Hematopoietic multipotent progenitor cell (in vitro differentiated cells): ENCODE measurements at places on chromosomes 13 and 19. TPM values are rescaled to one million over a fixed set of nuclear protein-coding genes. Genes with fewer than 3 reads are reported as not detected.

DNA sequence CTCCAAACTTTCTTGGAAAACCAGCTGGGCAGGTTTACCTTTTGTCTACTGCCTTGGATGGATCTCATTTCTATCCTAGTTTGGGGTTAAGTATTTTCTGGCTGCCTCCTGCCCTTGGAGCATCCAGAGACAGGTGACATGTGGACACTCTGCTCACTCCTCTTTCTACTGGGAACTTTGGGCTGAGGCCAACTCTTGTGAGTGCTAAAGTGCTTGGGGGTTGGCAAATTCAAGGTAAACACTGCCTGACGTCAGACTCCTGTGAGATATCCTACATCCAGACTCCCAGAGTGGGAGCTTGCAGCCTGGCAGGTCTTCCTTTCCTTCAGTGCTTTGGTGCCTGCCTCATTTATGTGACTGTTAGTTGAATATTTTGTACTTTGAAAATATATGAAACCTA is 388.1 kb downstream of the KCNRG start:
- DNase-seq, result no peak

- DNase-seq, result no peak
These were observed 15.1 kb downstream of the CC2D1A start for GRCh38 chr19:13920940-13921747.

DNA sequence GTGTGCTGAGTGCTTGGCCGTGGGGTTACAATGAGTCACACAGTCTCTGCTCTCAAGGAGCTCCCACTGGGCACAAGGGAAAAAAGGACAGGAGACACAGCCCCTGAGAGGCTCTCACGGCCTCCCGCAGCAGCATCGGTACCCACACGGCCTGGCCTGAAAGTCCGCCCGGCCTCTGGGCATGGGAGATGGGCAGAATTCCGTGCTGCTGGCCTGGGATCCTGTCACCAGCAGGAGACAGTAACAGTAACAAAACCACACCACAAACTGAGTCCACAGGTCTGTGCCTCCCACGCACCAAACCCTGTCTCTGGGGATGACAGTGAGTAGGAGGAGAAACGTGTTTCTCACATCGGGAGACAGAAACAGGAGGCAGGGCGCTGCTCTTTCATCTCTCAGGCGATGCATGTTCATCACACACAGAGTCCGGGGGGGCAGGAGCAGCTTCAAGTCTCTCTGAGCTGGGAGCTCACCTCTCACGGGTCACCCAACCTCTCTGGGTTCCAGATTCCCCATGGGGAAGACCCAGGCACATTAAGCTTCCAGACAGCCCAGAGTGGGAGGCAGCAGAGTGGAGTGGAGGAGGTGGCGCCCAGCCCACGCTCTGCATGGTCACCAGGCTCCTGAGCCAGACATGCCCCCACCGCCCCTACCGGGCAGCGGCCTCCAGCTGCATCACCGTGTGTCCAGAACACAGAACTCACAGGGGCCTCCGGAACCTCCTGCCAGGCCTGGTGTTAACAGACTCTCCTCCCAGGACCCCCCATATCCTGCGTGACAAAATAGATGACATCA is 124.7 kb upstream of the VSTM2B start:
- DNase-seq, result no peak

DNA sequence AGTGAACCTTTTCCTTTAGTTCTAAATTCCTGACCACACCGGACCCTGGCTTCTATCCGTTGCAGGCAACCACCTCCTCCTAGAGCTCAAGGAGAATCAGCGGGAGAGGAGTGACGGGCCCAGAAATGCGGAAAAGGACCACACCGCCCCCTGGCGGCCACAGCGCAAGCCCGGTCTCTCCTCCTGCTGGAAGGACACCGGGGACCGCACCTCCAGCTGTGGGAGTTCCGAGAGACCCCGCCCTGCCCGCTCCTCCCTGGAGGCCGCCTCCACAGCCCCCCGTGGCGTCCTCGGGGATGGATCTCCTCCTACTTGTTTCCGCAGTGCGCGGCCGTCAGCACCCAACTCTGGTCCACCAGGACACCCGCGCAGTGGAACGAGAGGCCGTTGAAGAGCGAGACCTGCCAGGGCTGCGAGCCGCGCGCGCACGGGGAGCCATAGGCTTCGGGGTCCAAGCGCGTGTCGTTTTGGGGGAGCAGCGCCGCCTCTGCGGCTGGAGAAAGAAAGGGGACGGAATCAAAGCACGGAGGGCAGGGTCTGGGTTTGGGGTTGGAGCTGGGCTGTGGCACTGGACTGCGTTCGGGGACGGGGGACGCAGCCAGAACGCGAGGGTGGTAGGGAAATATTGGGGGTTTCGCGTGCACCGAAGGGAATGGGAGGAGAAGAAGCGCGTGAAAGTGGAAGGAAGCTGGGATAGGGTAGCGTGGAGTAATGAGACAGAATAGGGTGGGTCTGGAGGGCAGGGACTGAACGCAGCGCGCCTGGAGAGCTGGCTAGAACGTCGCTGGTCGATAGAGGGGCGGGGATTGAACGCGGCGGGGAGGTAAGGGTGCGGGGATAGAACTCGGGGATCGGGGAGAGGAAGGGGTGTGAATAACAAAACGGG is 2.5 kb downstream of the KLK10 start:
- no peak for DNase-seq

DNA sequence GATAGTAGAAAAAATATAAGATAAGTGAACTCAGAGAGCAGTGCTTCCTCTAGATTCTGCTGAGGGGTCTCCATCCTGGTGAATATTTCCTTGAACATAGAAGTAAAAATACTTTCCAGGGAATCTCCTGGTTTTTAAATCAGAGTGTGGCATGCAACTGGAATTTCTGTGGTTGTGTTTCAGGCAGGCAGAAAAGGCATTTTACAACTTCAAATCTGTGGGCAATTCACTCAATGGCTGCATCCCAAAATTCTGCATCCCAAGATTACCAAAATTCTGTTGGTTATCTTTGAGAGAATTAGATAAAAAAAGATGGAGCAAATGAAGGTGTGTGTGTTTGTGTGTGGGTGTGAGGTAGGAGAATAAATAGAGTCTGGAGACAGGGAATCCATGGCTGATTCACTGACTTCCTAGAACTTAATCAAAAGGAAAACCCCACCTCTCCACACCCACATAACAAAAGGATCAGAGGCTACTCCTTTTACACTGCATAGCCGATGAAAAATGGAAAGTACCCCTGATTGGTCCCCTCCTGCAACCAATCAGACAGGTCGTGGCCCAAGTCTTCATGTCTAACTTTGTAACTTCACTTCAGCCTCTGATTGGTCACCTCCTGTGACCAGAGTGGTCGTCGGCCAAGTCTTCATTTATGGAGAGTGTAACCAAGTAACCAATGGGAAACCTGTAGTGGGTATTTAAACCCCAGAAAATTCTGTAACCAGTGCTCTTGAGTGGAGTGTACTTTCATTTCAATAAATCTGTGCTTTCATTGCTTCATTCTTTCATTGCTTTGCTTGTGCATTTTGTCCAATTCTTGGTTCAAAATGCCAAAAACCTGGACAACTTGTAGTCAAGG is 112.8 kb downstream of the DLEU7 start:
- no peak for DNase-seq

DNA sequence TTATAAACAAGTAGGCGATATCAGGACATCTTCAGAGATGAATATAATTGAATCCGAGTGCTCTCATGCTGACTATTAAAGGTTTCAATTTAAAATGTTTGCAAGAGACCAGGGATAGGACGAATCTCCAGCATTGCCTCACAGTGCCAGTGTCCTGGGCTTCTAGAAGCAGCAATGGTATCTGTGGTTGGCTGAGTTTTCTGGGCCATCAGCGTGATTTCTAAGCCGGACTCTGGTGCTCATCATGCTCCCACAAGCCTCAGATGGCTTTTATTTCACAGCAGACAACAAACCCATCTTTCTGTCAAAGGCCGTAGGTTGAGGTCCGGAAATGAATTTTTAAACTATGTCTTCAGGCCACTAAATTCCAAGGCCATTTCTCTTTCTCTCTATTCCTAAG is 187.7 kb downstream of the FOXO1 start:
- DNase-seq, result no peak

PSG1 gene
- total RNA-seq, result not detected
